ENCODE measurements at places on chromosomes 7 and 10. TPM values are rescaled to one million over a fixed set of nuclear protein-coding genes. Genes with fewer than 3 reads are reported as not detected.

The GTF2IRD1 gene
- total RNA-seq, result 12.4 TPM

The AQP1 gene
- 0.37 TPM for total RNA-seq

The CCL24 gene
- total RNA-seq, result not detected

The TEX36 gene
- not detected for total RNA-seq

The GPC2 gene
- 1.1 TPM for total RNA-seq

The ZEB1 gene
- total RNA-seq, result 10.5 TPM

The LAMB1 gene
- total RNA-seq, result 132 TPM

The RNF32 gene
- 0.87 TPM for total RNA-seq

The SH2B2 gene
- 3.6 TPM for total RNA-seq

The RAPGEF5 gene
- 0.12 TPM for total RNA-seq

The SPDYE16 gene
- total RNA-seq, result not detected

The COBL gene
- total RNA-seq, result 4.7 TPM

The BTBD16 gene
- total RNA-seq, result 0.41 TPM

All from A549 treated with RU486 at 1 μM for 4 hours (cell line).